ENCODE measurements at places on chromosomes 7 and 10.
A peak's percentile ranks its signal among the peaks of the same experiment; 100 is the strongest.

DNA sequence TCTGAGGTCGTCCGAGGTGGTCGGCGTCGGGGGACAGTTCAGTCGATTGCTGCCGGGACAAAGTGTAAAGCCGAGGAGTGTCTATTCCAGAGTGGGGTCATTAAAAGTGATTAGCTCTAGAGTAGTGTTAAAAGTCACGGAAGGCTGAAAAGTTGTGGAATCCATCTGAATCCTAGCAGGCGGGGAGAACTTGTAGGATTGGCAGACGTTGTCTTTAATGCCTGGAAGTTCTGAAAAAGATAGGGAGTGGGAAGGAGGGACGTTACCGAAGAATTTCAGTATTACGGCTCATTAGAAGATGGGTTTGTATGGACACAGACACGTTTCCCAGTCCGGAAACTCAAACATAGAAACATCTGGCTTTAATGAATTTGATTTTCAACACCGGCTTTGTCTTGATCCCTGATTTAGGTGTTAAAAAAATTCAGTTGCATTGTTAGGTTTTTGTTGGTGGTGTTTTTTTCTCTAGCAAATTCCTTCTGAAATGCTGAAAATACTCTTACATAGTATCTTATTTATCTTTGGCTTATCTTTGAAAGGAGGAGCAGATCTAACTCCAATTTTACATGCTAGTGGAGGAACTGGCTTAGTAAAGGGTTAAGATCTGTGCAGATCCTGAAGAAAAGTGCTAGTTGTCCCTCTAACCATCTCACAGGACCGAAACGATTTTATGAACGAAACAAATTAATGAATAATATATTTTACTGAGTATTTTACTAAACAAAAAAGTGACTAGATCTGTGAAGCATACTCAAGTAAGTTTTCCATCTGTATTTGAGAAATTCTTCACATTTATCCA is 900 bp downstream of the MKLN1 start:
- DNase-seq = peak; percentile 32

DNA sequence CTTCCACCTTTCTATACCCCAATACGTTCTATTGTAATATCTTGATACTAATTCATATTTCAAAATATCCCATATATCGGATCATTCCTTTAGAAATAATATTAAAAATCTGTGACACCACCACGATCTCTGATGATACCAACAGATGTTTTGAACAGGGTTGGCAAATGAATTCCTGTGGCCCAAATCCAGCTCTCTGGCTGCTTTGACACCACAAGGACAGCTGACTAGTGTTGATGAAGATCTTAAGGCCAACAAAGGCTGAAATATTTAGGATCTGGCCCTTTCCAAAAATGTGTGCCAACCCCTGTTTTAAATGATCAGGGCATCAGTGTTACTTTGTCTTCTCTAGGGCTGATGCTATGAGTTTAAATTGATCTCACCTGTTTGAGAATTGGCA is 380.7 kb upstream of the PFKP start:
- no peak for DNase-seq

- DNase-seq = no peak
Observed at GRCh38 chr10:103766751-103767505, 88.4 kb downstream of the SH3PXD2A start.

DNA sequence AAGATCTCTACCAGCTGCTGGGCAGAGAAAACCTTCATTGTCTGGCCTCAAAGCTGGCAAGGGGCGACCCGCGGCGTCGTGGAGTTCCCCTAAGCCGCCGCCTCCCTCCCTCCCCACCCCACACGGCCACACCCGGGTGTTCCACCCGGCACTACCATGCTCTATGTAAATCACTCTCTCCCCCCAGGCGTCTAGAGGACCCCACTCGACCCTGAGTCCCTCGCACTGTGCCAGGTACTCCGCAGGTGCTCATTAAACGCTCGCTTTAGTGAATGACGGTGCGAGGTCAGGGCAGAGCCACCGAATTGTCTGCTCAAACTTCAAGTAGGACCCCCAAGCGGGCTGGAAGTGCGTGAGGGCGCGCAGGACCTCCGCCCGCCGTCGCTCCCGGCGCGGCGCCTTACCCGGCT is 628 bp downstream of the PARP12 start:
- peak; percentile 17 for DNase-seq

GRCh38 chr7:142384493-142384922 is 126.7 kb upstream of the PRSS58 start:
- peak; percentile 95 for DNase-seq

GRCh38 chr10:11353006-11353896 is 258.2 kb downstream of the USP6NL start:
- no peak for DNase-seq

DNA sequence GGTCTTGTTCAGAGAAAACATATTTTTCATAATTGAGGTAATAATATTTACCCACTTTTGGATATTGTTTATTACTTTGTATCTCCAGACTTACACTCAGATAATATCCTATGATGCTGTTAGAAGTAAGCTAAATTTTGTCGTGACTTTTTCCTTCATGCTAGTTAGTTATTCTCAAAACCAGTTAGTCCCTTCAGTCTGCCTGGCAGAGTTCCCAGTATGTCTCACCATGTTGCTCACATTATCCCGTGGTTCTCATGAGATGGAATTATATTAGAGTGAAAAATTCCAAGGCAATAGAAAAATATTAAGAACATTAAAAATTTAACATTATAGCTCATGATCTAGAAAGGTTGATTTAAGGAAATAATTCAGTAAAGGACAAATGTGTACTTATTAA is 81.5 kb upstream of the SMIM30 start:
- no peak for DNase-seq

- DNase-seq = no peak
Observed at GRCh38 chr10:15763006-15763405, 43.3 kb upstream of the ITGA8 start.

DNA sequence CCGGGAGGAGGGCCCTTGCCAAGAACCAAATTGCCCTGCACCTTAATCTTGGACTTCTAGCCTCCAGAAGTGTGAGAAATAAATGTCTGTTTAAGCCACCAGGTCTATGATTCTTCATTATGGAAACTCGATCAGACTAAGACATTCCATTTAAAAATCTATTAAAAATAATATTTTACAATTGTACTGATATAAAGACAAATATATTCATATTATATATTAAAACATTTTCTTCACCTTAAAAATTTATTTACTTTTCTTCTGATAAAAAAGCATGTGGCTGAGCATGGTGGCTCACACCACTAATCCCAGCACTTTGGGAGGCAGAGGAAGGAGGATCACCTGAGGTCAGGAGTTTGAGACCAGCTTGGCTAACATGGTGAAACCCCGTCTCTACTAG is 72.4 kb upstream of the CHST15 start:
- DNase-seq = no peak

DNA sequence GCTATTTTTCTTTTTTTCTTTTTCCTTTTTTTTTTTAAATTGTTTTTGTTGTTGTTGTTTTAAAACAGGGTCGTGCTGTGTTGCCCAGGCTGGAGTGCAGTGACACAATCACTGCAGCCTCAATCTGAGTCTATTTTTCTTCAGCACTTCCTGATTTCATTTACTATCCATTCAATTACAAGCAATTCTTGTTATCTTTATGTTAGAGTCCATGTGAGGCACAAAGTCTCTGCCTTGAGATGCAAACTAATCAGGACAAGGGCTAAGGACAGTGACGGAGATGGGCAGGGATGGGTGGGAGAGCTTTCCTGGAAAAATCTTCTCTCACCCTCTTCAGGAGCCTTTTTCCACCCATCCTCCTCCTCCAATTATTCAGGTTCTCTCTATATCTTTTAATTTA is 157.3 kb upstream of the AUTS2 start:
- DNase-seq = no peak

- DNase-seq = no peak
Observed at GRCh38 chr10:29471544-29471859, 163.3 kb downstream of the SVIL start.

- no peak for DNase-seq
Observed at GRCh38 chr10:128007971-128008370, 101.1 kb downstream of the PTPRE start.

Data from KBM-7 (cell line).